ENCODE measurements at places on chromosomes 16 and 17.

- no peak for DNase-seq
These were observed 87.5 kb upstream of the HLF start for GRCh38 chr17:55177159-55177854.

DNA sequence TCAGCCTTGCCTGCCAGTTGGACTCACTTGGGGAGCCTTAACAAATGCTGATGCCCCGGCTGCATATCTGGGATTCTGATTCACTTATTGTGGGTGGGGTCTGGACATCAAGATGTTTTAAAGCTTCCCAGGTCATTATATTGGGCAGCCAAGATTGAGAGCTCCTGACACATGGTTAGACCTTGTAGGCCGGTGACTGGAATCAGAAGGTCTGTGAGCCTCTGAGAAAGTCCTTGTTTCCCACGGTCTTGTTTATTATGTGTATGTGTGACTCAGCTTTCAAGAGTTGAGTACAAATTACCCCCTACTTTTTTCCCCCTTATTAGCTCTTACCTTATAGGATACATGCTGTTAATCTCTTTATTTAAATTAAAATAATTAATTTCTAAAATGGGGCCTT lies 103.5 kb downstream of the ABCC1 start:
- DNase-seq, result no peak

GRCh38 chr16:21647562-21648164 lies 4.7 kb downstream of the IGSF6 start:
- DNase-seq, result no peak

DNA sequence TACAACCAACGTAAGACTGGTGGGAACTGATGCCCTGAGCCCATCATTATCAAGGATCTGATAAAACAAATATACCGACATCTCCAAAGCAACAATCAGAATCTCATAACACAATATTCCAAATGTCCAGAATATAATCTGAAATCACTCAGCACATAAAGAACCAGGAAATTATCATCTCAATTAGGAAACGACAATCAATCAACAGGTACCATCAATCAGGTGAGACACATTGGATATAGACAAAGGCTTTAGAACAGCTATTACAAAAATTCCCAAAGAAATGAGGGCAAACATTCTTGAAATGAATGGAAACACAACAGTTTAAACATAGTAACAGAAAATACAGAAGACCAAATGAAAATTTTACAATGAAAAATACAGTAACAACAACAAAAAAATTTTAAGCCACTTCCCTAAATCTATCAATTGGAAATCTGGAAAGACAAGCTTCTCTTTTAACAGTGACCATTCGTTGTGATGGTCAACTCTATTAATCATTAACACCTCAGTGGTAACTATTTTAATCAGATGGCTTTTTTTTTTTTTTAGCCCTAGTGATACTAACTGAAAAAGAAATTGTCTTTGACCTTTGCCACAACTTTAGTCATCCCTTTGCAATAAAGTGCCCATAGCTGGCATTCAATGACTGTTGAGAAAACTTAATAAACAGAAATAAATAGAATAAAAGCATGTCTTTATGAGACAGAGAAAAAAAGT lies 70.4 kb downstream of the USP32 start:
- no peak for DNase-seq

DNA sequence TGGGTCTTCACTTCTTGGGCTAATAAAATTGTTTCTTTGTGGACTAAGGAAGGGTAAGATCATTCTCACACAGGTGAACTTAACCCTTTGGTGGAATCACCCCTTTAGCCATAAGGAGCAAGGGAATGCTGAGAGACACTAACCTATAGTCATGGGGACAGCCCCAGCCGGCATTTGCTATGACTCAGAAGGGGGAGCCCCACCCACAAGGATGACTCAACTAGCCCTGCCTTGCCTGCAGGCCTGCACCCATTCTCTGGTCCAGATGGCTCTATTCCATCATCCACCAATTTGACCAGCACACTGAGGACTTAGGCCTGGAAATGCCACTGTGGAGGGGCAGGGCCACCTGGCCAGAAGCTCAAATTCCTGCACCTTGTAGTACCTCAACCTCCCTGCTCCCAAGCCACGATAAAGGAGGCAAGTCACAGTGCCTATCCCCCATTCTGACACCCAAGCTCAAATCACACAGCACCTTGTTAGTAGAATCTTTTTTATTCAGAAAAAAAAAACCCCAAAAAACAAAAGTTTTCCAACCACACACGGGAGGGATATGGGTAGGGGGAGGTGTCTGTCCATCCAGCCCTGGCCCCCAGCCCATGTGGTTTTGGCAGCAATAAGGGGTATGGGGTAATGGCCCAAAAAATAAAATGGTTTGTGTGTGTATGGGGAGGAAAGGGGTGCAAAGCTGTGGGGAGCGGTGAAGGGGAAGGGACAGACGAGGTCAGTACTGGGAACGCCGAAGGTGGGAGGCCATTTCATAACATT lies 3.0 kb downstream of the PFN1 start:
- peak; percentile 60 for DNase-seq

DNA sequence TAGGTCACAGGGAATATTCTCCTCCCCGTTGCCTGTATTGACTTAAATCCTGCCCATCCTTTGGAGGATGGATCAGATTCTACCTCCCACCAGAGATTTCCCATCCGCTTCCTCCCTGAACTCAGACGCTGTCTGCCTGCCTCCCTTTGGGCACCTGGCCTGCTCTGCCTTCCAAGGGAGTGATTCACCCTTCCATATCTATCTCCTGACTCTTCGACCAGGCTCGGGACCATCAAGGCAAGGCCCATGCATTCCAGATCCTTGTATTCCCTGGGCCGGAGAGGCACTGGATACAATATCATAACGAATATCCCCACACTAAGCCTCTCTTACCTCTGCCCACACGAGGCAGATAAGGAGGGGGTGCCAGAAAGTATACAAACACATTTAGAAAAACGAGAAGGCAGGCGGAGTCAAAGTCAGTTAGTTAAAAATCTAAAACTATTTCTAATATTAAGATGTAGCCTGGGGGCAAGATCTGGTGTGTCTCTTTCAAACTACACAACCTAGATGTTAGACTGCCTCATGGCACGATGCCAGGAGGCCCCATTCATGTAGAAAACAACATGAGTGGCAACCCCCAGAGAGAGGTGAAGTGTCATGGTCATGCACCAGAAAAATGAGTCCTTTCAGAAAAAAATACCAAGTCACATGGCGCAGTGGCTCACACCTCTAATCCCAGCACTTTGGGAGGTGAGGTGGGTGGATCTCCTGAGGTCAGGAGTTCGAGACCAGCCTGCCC lies 9.2 kb downstream of the PMP22 start:
- DNase-seq, result no peak

GRCh38 chr16:56413381-56413780 lies 12.0 kb downstream of the AMFR start:
- DNase-seq, result no peak

GRCh38 chr17:11511696-11512095 lies 86.6 kb upstream of the DNAH9 start:
- DNase-seq, result no peak

DNA sequence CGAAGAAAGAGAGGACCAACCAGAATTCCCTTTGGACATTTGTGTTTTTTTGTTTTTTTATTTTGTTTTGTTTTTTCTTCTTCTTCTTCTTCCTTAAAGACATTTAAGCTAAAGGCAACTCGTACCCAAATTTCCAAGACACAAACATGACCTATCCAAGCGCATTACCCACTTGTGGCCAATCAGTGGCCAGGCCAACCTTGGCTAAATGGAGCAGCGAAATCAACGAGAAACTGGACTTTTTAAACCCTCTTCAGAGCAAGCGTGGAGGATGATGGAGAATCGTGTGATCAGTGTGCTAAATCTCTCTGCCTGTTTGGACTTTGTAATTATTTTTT lies 3.6 kb downstream of the SOX9 start:
- DNase-seq, result no peak

GRCh38 chr17:65131240-65131639 lies 5.9 kb upstream of the RGS9 start:
- no peak for DNase-seq

- no peak for DNase-seq
These were observed 34.5 kb downstream of the SIAH1 start for GRCh38 chr16:48350736-48351135.

GRCh38 chr16:23423496-23424049 lies 29.4 kb downstream of the COG7 start:
- DNase-seq, result peak; percentile 49

- no peak for DNase-seq
These were observed 8.6 kb downstream of the MAP2K3 start for GRCh38 chr17:21292867-21293830.

GRCh38 chr16:53933407-53933806 lies 229.5 kb downstream of the FTO start:
- DNase-seq, result no peak

DNA sequence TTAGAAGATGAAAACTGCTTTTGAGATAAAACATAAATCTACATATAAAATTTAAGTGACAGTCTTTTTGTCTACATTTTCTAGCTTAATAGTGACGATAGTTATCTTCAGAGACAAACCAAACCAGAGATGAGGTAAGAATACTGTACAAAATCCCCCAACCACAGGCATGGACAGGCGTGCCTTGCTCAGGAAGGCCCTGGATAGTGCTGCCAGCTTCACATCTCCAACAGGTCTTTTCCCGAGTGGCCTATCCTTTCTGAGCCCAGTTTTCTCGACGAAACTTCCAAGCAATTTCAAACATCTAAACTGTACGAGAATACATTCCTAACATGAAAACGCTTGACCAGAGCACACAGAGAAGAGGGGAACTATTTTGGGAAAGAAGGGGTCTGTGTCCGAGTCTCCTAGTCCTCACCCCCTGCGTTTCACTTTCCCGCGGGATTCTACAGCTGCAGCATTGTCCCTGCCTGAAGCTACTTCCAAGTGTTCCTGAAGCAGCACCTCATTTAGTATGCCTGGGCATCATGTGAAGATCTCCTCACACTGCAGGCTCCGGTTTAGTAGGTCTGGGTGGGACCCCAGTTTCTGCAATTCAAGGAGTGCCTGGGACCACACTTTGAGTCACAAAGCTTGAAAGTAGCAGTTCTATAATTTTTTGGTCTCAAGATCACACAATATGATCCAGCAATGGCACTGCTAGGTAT lies 37.8 kb downstream of the GNA13 start:
- DNase-seq, result no peak

- peak; percentile 88 for DNase-seq
These were observed 855 bp downstream of the TUFM start for GRCh38 chr16:28845293-28845692.

DNA sequence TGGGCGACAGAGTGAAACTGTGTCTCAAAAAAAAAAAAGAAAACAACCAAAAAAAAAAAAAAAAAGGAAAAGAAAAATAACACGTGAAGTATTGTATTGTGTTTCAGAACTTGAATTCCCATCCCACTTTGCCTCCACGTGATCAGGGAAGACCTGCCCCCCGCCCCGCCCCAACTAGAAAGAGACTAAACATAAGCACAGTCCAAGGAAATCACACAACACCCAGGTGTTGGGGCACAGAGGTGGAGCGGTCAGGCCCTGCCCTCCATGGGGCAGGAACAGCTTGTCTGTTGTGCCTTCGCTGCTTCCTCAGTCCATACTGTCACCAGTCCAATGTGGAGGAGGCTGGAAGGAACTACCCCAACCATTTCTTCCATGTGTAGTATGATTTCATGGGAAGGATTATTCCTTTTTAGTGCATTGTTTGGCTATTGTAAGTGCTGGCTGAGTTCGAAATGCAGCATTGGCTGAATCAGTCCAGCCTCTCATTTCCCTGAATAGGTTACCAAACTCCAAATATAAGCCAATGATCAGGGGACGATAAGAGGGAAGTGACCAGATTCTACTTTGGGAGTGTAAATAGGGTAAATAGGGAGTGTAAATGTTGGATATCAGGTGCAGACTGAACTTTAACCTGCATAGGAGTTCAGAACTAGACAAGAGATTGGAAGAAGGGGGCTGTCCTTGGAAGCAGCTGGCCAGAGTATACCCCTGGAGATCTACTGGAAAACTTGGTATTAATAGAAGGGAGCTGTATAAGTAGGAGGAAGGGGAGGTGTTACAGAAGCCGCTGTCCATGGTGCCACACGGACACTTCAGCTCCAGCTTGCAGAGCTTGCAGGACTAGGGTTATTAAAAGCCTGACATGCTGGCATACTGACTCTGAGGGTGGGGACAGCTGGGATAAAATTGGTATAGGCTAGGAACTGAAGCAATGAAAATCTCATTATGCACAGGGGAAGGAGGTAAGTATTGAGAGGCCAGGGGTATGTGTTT lies 50.7 kb downstream of the TANGO6 start:
- no peak for DNase-seq

GRCh38 chr17:10048629-10049350 lies 143.7 kb upstream of the RCVRN start:
- DNase-seq, result no peak

- DNase-seq, result peak; percentile 49
These were observed 23.8 kb downstream of the FAM222B start for GRCh38 chr17:28818819-28819221.

DNA sequence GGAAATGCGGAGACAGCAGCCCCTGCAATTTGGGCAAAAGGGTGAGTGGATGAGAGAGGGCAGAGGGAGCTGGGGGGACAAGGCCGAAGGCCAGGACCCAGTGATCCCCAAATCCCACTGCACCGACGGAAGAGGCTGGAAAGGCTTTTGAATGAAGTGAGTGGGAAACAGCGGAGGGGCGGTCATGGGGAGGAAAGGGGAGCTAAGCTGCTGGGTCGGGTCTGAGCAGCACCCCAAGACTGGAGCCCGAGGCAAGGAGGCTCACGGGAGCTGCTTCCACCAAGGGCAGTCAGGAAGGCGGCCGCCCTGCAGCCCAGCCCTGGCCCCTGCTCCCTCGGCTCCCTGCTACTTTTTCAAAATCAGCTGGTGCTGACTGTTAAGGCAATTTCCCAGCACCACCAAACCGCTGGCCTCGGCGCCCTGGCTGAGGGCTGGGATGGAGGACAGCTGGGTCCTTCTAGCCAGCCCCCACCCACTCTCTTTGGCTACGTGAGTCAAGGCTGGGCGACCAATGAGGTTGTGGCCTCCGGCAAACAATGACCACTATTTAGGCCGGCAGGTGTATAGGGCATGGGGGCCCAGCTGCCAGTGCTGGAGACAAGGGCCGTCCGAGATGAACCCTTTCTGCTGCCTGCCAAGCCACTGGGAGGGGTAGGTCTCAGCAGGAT lies 507 bp downstream of the SERPINF1 start:
- DNase-seq, result peak; percentile 64

- no peak for DNase-seq
These were observed 12.4 kb upstream of the CACNG4 start for GRCh38 chr17:66952031-66952524.

GRCh38 chr16:29905668-29906067 lies 5.4 kb downstream of the ASPHD1 start:
- DNase-seq, result no peak

- no peak for DNase-seq
These were observed 6.7 kb upstream of the WFIKKN2 start for GRCh38 chr17:50828508-50829170.

- DNase-seq, result no peak
These were observed 50.3 kb downstream of the GINS3 start for GRCh38 chr16:58442547-58442946.

DNA sequence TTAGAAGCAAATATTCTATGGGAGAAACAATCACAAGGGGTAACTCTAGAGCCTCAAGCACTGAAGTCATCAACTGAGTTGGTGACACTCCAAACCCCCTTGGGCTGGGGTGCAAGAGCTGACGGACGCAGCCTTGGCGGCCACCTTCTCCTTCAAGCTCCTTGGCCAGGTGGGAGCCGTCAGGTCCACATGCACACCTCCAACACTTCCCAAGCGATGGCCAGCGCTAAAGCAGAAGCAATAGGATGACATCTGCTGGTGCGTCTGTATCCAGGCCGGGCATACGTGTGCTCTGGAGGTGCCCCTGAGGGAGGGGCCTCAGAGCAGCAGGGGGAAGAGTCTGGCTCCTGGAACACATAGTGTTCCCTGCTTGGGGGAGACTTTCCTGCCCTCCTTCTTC lies 12.2 kb upstream of the FOXJ1 start:
- DNase-seq, result no peak

GRCh38 chr17:46097497-46097896 lies 95.7 kb downstream of the KANSL1 start:
- no peak for DNase-seq
